ENCODE measurements at places on chromosomes 11 and 22. TPM values are rescaled to one million over a fixed set of nuclear protein-coding genes. Genes with fewer than 3 reads are reported as not detected.

TMEM25 gene
- 9.6 TPM for total RNA-seq

CD6 gene
- total RNA-seq, result 209 TPM

TBX1 gene
- not detected for total RNA-seq

OR52A1 gene
- total RNA-seq, result not detected

PYGM gene
- total RNA-seq, result 0.95 TPM

LRRC75B gene
- 1.3 TPM for total RNA-seq

MOGAT2 gene
- total RNA-seq, result not detected

OR51V1 gene
- total RNA-seq, result not detected

FBXO7 gene
- total RNA-seq, result 83.1 TPM

ANO3 gene
- not detected for total RNA-seq

EXPH5 gene
- 0.71 TPM for total RNA-seq

FAM227A gene
- 0.40 TPM for total RNA-seq

TMPRSS5 gene
- 0.65 TPM for total RNA-seq

ADAMTS8 gene
- not detected for total RNA-seq

INSC gene
- 0.23 TPM for total RNA-seq

LRRC74B gene
- total RNA-seq, result not detected

OTOG gene
- total RNA-seq, result not detected

PIH1D2 gene
- 0.40 TPM for total RNA-seq

SYCE3 gene
- total RNA-seq, result not detected

SLC15A3 gene
- 2.3 TPM for total RNA-seq

CHST1 gene
- total RNA-seq, result 0.80 TPM

GVQW3 gene
- total RNA-seq, result 2.2 TPM

GDPD5 gene
- 7.2 TPM for total RNA-seq

DCHS1 gene
- total RNA-seq, result 0.40 TPM

MYOD1 gene
- not detected for total RNA-seq
